SW480 (cell line): ENCODE measurements at places on chromosomes 3 and 15.
A peak's percentile ranks its signal among the peaks of the same experiment; 100 is the strongest.

GRCh38 chr3:51712038-51712420 lies 5.2 kb downstream of the GRM2 start:
- DNase-seq, result no peak

DNA sequence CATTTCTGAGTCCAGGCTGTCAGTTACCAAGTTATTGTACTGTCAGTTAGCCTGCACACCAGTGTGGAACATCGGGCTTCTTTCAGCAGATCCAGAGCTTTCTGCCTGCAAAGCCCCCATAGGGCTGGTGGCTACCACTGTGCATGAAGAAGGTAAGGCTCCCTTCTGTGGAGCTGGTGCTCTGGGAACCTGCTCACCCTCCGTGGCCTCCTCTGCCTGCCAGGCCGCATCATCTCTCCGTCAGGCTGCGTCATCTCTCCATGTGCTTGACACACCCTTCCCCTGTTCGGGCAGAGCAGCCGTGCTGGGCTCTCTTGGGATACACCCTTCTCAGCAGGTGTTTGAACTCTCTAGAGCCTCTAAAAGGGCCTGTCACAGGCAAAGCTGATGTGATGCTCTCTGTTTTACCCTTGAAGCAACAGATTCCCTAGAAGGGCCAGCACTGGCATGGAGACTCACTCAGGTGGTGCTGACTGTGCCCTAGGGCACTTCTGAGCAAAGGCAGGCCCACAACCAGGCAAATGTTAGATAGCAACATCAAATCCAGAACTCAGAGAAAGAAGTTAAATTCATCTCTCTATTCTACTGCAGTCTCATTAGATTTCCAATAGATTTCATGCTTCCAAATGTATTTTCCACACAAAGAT lies 261.1 kb downstream of the EPHB1 start:
- DNase-seq, result peak; percentile 16

DNA sequence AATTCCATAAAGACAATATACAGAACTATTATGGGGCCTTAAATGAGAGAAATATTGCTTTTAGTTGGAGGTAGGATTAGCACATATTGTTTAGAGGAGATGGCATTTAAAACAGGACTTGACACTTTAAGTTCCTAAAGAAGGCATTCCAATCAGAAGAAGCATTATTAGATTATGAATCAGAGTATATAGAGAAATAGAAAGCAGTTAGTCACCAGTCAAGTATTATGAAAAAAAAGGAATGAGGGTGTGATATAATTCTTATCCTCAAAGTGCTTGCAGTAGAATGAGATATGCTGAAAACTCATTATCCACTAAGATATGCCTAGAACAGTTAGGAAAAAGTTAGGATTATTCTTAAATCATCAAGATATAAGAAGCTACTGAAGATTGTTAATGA lies 456.2 kb downstream of the ZNF385D start:
- DNase-seq, result no peak

DNA sequence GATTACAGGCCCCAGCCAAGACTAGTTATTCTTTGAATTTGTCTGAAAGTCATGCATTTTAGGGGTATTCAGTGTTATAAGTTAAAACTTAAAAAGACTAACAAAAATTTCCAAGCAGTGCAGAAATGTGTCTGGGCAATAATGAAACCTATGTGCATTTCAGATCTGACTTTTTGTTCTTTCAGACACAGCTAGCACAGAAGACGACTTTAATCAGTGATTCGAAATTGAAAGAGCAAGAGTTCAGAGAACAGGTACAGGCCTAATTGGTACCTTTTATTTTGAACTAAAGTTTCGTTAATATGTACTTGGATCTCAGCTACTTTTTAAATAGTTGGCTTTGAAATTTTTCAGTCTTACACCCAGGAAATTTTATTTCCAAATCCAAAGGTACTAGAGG lies 163.1 kb upstream of the LRRFIP2 start:
- no peak for DNase-seq

GRCh38 chr15:28023933-28024888 lies 74.9 kb downstream of the OCA2 start:
- no peak for DNase-seq

DNA sequence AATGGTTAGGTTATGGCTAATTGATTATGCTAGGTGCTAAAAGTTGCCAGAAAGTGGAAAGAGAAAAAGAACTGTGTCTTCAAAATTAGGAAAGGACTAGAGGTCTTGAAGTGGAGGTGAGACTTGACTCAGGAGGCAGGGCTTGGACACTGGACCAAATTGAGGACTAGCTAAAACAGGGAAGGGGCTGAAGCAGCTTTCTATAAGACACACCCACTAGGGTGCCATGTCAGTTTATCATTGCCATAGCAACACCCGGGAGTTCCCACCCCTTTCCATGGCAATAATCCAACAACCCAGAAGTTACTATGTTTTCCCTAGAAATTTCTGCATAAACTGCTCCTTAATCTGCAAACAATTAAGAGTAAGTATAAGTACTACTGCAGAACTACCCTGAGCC lies 42.9 kb upstream of the MITF start:
- DNase-seq, result no peak

DNA sequence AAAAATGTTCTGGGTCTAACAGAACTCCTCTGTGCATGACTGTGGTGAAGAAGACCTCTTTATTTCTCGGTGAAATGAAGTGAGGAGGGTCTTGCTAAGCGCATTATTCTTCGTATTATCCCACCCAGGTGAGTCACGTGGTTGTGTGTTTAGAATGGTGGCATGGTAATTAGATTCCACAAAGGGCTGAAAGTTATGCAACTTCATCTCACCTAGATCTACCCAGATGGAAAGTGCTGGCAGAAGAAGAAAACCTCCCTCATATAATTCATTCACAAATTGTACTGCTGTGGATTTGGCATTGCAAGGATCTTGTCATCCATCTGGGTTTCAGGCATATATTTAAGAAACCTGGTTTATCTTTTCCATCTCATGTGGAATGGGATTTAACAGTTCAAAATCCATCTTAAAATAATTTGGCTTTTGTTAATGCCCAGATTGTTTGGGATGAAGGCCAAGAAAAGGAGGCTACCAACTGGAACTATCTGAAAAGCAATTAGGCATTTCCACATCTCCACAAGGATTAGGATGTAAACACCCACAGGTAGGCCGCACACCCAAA lies 175.3 kb downstream of the PLCL2 start:
- no peak for DNase-seq

DNA sequence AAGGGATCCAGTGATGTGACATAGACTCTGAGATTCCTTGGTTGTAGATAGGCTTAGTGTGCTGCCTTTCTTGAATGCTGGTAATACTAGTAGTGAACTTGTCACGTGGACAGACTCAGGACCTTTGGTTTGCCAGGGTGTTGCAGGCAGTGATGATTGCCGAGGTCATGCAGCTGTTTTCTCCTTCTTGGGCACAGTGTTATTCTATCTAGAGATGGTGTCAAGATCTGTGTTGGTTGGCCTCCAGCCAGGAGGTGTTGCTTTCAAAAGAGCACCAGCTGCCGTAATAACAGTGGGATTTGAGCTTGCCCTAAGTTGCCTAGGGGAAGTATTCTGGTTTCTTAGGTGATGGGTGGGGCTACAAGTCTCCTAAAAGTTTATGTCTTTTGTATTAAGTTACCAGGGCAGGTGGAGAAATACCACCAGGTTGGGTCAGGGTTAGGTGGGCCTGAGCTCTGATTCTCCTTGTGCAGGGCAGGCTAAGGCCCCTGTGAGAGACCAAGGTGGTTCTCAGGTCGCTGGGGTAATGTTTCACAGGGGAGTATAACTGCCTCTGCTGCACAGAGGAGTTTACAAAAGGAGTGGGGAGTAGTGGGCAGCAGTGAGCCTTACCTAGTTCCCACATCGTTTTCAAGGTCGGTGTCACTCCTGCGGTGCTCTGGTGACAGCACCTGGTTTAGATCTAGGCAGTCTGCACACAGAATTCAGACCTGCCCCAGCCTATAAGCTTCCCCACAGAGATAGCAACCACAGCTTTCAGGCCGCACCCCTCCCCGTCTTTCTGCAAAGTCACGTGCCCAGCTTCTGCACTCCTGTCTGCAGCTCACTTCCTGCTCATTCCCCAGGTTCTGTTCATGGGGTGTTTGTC lies 350.3 kb downstream of the DOCK3 start:
- DNase-seq, result peak; percentile 41

DNA sequence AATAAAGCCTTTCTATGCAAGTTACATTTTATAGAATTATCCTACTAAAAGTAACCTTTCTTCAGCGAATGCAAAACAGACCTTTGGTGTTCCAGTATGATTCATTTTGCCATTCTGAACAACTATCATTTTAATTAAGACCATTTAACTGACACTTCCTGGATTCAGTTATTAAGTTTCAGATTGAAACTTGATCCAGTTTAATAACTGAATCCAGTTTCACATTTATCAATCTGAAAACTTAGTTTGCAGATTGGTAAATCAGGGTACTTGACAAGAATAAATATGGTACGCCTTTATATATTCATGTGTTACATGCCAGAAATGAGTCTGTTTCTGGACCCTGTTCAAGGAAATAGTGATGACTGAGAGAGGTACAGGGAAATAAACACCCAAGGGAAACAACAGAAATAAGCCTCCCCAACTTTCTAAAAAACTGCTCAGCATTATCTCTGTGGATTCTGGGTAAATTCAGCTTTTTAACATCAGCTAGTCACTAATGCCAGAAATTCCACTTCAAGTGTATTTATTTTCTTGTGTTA lies 23.3 kb upstream of the NFKBIZ start:
- DNase-seq, result no peak

GRCh38 chr3:31431321-31431720 lies 101.4 kb upstream of the STT3B start:
- no peak for DNase-seq

GRCh38 chr3:120858521-120858920 lies 49.5 kb upstream of the STXBP5L start:
- no peak for DNase-seq

DNA sequence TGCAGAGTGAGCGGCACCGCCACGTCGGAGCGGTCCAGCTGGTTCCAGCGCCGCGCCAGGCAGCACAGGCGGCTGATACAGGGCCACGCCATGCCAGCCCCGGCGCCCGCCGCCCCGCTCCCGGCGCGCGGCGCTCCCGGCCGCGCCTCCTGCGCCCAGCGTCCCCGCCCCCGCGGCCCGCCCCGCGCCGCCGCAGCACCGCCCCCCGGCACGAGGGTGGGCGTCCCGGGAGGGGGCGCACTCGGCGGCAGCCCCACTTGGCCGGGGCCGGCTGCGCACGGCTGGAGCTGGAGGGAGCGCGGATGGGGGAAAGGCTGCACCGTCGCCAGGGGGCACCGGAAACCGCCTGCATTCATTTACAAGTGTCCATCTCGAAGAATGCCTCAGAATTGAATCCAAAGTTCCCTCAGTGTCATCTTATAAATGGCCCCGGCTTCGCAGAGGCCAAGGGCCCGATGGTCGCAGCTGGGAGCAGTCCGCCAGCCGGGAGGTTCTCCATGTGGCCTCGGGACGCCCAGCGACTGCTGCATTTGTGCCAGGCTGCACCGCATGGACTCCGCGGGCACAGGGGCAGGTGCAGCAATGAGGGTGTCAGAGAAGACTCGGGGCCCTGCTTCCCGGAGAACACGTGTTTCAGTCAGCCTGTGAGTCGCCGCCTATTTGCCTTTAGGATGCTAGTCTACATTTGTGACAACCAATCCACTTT lies at the start of gene MAP6D1:
Gene MAP6D1, minus strand, starts transcription at position 122 of the 706 bp plus-strand sequence. Its CDS starts 30 bp downstream, at position 92.
- DNase-seq, result peak; percentile 83

- no peak for DNase-seq
Measured at GRCh38 chr3:141235661-141236171, 4.1 kb downstream of the PXYLP1 start.

GRCh38 chr3:71389911-71390573 lies 193.5 kb downstream of the FOXP1 start:
- no peak for DNase-seq

DNA sequence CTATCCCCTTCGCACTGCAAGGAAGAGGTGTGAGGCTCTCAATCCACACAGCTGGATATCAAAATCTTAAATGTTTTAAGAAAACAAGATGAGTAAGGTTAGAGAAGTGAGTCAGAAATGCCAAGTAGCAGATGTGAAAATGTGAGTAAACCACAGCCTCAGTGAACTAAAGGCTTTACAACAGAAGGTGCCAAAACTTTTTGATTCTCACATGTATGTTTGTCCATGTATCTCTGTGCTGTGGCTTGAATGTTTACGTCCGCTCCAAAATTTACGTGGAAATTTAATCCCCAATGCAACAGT lies 126.8 kb upstream of the PFN2 start:
- DNase-seq, result no peak

DNA sequence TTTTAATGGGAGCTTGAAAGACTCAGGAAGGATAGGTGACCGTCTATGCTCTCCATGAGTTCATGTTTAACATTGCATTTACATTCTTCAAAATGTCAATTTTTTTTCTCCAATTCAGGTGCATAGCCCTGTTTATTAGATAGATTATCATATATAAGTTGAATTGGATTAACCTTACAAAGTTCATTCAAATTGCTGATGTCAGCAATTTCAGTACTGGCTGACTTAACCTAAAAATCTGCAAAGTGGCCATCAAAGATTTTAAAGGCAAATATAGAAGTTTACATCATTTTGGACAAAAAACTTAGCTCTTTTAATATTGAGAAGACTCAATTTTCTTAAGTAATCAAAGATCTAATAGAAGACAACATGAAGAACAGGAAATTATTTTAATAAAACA lies 57.8 kb downstream of the MINDY4B start:
- DNase-seq, result no peak

- no peak for DNase-seq
Measured at GRCh38 chr3:98846101-98846500, 55.4 kb downstream of the DCBLD2 start.
